ENCODE measurements at places on chromosomes 2 and 18.

DNA sequence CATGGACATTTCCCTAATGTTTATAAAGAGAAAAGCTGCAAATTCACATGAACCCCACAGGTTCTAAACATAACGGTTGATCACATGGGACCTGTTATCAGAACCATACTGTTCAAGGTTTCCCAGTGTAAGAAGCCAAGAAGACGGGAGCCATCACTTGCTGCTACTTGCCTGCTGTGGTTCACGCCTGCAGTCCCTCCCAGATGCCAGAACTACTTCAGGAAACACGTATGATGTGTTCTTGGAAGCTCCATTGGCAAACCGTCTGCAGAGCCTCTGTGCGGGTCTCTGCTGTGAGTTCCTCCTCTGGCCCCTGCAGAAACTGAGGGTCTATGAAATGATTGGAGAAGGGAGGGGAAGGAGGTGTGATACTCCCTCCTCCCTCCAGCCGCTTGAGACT, 75.2 kb downstream of the CABLES1 start:
- no peak for DNase-seq

DNA sequence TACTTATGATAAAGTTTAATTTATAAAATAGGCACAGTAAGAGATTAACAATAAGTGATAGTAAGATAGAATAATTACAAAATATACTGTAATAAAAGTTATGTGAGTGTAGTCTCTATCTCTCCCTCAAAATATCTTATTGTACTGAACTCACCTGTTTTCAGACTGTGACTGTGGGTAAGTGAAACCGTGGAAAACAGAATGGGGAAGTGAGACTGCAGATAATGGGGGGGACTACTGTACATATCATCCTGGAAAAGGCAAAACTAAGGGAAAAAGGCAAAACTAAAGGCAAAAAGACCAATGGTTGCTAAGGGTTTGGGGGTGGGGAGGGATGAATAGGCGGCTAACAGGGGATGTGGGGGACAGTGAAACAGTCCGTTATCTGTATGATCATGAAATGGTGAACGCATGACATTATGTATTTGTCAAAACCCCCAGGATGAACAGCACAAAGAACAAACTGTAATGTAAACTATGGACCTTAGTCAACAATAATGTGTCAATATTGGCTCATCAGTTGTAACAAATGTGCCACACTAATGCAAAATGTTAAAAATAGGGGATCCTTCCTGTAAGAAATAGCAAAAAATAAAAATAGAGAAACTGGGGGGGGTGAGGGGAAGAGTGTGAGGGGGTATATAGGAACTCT, 93.8 kb downstream of the EPB41L3 start:
- no peak for DNase-seq

GRCh38 chr18:24663026-24663425, 202.6 kb downstream of the HRH4 start:
- DNase-seq: no peak

DNA sequence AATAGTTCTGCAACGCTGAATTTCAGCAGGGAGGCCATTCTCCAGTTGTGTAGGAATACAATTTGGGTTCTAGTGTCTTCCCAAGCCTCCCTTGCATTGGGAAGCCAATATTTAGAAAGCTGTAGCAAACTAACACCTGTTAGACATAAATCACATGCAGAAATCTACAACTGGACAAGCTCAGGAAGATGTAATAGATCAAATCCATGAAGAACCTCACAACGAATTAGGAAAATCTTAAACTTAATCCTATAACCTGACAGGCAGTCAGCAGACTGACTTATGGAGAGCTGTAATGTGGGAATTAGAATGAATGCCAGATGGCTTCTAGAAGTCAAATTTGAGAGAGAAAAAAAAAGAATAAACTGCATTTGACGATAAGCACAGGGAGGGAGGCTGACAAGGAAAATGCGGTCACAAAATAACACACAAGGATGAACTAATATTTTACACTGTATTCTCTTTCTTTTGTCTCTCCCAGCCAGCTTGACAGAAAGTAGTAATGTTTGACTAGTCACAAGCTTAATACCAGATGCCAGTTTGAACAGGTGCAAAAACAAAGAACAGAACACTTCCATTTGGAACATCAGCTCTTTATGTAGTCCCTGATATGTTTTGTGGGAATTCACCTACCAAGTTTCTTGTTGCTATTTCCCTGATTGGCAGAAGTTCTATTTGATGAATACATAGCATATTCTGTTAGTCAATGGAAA, 50.8 kb upstream of the FANCL start:
- no peak for DNase-seq

GRCh38 chr2:216499641-216500218, 1.1 kb downstream of the RPL37A start:
- no peak for DNase-seq

DNA sequence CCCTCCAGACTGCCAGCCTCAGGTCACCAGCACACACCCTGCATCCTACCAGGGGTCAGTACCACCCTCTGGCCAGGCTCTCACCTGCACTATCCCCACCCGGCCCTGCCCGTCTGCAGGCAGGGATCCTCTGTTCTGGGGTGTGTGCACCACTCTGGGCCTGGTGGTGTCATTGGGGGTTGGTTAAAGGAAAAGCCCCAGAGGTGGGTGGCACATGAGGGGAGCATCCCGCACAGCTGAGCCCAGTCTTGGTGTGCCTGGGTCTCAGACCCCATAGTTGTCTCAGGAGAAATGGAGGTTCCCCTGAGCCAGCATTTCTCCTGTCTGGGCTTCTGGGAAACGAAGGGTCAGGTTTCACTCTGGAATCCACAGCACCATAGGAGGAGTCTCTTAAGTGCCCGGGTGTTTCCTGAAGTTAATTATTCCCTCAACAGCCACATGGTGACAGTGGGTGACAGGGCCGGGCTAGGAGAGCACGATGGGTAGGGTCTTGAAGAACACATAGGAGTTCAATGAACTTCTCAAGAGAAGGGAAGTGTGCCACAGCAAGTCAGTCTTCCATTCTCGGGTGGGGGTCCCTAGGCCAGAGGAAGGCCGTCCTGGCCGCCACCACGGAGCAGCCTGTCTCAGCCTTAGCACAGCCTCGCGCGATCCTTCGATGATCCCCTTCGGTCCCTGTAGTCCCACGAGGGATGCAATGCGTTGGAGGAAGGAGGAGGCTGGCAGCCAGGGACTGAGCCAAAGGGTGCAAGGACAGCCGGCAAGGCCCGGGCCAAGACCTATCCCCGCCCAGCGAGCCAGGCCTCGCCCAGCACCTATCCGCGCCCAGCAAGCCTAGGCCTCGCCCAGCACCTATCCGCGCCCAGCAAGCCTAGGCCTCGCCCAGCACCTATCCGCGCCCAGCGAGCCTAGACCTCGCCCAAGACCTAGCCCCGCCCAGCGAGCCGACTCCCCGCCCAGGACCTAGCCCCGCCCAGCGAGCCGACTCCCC, 1.1 kb upstream of the FARP2 start:
- peak; percentile 64 for DNase-seq
